Cardiac muscle cell (in vitro differentiated cells and primary cell): ENCODE measurements at places on chromosomes 5 and 9.

GRCh38 chr5:176775409-176775808, 35.0 kb upstream of the UNC5A start:
- DNase-seq, result no peak

- no peak for DNase-seq
Measured at GRCh38 chr5:56580864-56581263, 234.5 kb upstream of the MAP3K1 start.

DNA sequence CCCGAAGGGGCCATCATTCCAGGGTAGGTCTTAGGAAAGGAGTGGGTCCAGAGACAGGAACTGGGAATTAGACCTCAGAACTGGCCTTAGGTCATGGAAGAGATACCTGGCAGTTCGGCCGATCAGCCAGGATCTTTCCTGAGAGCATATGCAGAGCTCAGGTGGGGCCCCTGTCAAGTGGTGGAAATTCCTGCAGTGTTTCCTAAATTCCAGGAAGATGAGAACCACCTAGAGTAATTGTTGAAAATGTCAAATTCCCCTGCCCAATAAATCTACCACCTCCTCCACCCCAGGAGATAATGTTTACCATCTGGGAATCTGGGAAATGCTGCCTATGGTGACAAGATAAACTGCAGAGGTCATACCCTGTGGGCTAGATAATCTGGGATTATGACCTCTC, 14.6 kb downstream of the TMEM171 start:
- DNase-seq, result no peak

DNA sequence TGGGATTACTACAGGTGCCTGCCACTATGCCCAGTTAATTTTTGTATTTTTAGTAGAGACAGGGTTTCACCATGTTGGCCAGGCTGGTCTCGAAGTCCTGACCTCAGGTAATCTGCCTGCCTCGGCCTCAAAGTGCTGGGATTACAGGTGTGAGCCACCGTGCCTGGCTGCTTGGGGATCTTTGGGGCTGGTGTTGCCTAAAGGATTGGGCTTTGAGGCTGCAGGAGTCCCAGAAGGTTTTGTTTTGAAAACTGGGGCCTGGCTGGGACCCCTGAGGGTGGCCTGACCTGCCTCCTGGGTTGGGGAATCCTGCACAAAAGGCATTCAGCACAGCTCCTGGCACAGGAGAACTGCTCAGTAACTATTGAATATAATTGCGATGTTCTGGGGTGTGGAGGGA, 25.1 kb upstream of the SHB start:
- no peak for DNase-seq

- no peak for DNase-seq
Measured at GRCh38 chr5:115817386-115817785, 927 bp upstream of the CDO1 start.
